ENCODE measurements at places on chromosomes 11 and 22. TPM values are rescaled to one million over a fixed set of nuclear protein-coding genes. Genes with fewer than 3 reads are reported as not detected.

DNA sequence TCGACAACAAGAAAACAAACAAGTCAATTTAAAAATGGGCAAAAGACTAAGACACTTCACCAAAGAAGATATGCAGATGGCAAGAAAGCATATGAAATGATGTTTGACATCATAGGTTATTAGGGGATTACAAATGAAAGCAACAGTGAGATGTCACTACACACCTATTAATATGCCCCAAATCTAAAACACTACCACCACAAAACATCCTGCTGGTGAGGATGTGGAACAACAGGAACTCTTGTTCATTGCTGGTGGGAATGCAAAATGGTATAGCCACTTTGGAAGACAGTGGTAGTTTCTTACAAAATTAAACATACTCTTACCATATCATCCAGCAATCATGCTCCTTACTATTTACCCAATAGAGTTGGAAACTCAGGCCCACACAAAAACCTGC, 29.0 kb downstream of the PRRG4 start:
- DNase-seq: no peak

NRXN2 gene
- polyA plus RNA-seq: 13.8 TPM

- DNase-seq: no peak
Measured at GRCh38 chr11:6920702-6921101, at the start of gene OR2D3. TSS of gene OR2D3 (plus strand) at chr11:6921002. CDS start at chr11:6921002, 0 bp downstream.

DNA sequence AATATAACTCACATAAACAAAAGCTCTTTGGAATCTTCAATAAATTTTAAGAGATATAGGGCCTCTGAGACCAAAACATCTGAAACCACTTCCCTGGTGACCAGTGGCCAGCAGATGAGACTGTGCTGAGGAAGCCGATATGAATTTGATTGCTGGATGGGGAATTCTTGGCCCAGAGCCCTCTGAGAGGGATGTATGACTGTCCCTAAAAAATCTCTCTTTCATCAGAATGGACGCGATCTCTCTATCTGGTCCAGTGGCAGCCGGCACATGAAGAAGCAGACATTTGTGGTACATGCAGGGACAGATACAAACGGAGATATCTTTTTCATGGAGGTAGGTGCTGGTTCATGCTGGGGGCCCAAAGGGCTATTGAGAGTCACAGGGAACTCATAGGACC, 37.5 kb downstream of the MYBPC3 start:
- no peak for DNase-seq

DNA sequence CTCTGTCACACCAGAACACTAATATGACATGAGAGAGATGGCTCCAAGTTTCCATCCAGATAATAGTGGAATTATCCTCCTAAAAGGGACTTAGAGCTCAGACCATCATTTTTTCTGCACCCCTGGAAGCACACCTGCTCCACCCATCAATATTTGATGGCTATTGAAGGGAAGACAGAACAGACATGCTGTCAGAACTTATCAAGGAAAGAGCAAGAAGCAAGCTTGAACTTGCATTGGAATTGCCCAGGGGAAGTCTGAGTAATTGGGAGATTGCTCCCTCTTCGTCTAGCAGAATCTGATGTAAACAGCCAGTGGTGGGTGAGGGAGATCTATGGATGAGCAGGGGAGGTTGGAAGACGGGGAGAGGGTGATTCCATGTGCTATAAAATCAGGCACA, 874.4 kb upstream of the TENM4 start:
- DNase-seq: no peak

DNA sequence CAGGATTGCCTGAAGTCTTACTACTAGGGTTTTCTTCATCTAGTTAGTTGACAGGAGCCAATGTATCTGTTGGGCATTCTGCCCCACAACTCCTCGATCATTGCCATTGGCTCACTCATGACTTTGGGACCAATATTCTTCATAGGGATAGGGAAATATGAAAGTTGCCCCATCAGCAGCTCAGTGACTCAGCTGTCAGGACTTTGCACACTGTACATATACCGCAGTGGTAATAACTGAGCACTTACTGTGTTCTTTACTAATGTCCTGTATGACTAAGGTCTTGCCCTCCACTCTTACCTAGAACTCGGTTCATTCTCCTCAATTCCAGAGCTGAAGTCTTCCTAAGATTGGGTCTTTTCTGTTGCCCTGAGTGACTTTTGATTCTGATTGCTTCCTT, 46.8 kb upstream of the PGR start:
- no peak for DNase-seq

GRCh38 chr11:33086017-33086416, 46.6 kb downstream of the TCP11L1 start:
- no peak for DNase-seq

DNA sequence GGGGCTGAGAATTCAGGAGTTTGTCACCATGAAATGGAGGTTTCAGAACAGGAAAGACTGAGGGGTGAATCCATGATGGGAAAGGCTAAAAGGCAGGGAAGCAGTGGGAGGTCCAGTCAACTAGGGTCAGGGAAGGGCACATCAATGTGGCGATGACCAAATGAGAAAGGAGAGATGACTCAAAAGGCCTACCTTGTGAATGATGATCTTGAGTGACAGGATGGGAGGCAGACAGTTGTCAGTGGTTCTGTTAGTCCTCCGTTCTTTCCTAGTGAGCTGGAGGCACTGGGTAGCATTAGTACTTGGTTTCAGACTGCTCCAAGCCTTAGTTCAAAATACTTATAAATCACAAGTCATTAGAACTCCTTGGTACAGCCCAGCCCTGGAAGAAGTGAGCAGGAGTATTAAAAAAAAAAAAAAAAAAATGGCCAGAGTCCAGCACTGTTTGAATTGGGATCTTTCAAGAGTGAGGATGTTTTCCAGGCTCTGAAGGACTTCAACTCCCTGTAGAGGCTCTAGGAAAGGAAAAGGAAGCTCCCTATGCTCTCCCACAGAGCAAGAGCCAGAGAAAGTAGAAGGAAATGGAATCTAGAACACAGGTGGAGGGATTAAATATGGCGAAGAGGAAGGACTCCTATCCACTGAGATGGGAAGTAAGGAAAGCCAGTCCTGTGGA, 8.3 kb upstream of the DCHS1 start:
- no peak for DNase-seq

DNA sequence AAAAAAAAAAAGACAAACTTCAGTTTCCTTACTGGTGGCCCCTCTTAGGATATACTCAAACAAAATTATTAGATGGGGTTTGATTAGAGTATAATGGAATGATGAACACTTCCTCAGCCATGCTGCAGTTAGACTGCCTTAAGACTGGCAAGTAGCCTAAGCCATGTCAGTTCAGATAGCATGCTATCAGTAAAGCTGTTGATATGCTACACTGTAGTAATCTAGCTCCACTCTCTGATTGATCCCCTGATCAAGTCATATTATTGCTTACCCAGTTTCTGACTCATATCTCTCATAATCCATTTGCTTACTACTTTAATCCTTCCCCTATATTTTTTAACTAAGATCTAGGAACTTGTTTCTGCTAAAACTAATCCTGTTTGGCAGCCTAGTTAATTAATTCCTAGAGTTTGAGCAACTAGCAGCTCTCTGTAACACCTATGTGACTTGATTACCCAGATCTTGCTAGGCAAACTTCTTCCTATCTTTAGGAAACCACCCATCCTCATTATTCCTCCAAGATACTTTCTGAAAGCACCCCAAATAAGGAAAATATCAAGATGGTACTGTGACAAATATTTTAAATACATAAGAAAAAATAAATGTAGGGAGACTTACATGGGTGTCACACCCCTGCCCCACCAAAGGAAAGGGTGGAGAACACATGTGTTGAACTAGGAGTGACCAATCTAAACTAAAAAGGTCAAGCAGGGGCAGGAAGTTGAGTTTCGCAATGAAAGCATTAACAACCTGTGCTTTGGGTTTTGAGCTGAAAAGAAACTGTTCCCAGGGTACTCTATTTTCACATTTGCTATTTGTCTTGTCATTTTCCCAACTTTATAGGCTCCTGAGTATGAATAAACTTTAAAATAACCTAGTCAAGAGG, 43.2 kb downstream of the PIK3C2A start:
- peak; percentile 32 for DNase-seq

DNA sequence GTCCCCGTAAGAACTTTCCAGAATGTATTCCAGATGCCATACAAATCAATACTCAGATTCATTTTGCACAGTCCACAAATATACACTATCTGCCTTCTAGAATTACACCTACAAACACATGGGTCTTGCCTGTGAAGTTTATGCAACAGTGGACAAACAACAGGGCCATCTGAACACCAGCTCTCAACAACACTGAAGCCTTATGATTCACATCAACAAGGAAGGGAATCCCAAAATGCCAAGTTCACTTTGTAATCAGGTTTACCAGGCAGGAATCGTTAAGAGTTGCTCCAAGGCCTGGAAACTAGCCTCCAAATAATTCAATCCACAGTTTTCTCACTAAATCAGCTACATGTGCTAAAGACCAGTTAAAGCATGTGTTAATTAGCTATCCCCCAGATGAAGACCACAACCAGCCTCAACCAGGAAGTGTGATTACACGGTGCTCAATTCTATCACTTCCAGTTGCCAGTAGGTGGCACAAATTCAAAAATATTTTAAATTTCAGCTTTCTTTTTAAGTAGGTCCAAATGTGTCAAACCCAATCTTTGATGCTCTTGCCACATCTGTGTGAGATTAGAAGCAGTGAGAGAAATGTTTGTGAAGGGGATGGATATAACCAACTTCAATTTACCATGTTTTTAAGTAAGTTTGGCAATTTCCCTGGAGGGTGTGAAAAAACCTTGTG, 139.1 kb upstream of the BDNF start:
- no peak for DNase-seq

ACTN3 gene
- polyA plus RNA-seq: 0.22 TPM
